ENCODE measurements at places on chromosomes 1 and 21.

DNA sequence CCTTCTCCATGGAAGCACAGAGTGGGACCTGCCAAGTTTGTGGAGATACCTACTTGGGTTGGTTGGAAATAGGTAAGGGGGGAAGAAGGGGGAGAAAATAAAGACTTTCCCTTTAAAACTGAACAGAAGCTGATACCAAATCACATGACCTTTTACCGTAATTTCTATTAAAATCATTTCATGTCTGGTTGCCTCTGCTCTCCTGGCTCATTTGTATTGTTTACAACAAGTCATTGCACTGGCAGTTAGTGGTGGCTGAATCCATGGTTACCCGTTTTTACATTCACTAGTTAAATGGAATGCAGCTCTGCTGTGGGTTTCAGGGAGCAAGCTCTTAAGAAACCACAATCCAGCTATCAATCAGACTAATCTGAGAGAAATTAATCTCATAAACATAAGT lies 353.7 kb upstream of the ESRRG start:
- DNase-seq, result no peak

- no peak for DNase-seq
These were observed 1.3 kb downstream of the POGK start for GRCh38 chr1:166840309-166841274.

GRCh38 chr1:167483790-167484189 lies 34.5 kb downstream of the CD247 start:
- DNase-seq, result no peak

GRCh38 chr1:87686136-87686495 lies 357.4 kb downstream of the LMO4 start:
- DNase-seq, result no peak

DNA sequence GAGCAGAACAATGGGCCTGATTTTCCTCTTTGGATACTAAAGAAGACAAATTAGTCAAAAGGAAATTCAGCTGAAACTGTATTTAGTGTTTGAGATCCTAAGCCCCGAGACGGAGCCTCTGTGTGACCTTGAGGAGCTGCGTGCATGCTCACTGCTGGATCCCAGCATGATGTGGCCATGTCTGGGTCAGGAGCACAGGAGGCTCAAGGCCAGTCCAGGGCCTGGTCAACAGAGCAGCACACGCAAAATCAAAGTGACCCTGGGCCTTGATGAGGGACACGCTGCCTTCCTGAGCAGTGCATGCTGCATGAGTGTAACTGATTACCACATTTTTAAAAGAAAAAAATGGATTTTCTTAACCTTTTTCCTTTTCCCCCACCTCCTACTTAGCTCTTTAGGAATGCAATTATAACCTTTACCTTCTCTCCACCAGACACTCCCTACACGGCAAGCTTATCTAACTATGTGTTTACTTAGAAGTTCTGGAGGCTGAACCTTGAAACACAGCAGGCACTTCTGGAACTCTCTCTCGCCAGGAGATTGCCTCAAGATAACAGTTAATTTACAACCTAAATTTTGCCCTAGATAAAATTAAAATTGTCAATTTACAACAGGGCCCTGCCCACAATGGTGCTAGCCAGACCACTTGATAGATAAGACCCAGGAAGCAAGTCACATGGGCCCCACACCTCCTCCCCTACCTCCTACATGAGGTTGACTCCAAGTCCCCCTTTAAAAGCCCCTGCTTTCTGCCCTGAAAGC lies 144.6 kb downstream of the LRIG2 start:
- no peak for DNase-seq

Measured in NCI-H1417 treated with DMSO at 0.1 percent for 48 hours (cell line).